ENCODE measurements at places on chromosomes 2 and 18.
A peak's percentile ranks its signal among the peaks of the same experiment; 100 is the strongest.

GRCh38 chr18:3671176-3671575 is 221.2 kb downstream of the TGIF1 start:
- no peak for DNase-seq

DNA sequence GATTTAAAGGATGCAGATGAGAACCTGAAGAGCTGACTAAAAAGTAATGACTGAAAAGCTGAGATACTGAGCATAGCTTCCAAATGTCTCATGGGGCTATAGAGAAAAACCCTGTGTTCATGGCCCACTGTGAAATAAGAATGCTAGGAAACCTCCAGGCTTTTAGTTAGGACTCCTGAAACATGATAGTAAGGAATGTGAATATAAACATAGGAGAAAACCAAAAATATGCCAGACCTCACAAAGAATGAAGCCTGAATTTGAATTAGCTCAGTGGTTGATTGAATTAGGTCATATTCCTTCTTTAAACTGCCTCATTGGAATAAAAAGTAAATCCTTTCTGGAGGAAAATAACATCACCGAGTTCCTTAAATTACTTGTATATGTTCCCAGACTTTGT is 194.5 kb upstream of the NXPH2 start:
- no peak for DNase-seq

- no peak for DNase-seq
These were observed 925 bp upstream of the NPC1 start for GRCh38 chr18:23587220-23587642.

DNA sequence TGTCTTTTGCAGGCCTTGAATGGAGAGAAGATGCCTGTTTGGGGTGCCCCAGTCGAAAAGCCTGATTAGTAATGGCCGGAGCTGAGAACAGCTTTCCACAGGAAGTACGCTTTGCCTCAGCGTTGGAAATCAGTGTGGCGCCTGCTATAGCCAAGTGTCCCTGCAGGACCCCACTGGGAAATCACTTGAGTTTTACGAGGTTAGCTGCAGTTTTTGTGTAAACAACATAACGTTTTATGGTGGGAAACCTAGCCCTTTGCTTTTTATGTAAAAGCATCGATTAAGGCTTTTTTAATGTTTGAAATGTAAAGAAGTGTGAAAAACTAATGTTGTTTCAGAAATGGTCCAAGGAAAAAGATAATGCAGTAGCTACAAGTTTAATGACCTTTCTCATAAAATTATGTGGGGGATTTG is 234.2 kb downstream of the TTC32 start:
- no peak for DNase-seq

DNA sequence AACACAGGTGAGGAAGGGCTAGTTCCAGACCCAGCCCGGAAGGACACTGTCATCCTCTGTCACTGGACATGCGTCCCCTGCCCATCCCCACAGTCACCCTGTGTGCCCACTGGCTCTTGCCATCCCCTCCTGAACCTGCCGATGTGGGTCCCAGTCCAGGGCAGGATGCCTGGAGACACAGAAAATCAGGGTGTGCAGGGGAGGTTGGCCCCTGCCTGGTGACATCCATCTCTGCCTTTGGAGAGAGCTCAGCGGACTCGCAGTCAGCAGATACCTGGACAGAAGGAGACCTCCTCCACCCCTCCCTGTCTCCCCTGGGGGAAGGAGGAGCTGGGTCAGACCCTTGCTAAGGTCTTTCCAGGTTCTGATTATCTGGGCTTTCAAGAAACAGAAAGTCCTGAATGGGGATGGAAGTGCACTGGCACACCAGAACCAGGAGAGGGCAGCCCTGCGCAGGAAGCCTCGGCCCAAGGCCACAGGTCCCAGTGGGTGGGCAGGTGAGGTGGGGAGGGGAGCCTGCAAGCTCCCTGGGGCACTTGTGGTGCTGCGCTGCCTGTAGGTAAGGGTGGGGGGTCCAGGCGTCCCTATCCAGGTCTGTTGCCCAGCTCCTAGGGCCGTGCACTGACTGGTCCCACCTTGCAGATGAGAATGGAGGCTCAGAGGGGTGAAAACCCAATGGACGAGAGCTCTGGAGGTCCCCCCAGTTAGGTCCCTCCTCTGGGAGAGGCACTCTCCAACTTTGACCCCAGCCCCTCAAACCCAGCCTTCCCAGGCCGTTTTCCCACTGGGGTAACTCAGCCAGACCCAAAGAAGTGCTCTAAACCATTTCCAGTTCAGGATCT is 9.7 kb upstream of the OTOS start:
- no peak for DNase-seq

DNA sequence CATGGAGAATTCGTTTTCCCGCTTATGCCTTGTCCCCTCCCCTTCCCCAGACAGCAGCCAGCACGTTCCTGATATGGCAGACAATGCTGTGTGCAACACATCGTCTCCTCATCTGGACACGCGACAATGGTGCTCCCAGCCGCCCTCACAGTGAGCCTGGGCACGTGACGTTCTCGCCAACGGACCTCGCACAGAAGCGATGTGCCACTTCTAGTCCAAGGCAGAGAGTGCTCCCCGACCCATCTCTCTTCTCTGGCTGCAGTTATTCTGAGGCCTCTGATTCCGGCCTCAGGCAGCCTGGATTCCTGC is 505.4 kb downstream of the EIPR1 start:
- DNase-seq = no peak

GRCh38 chr2:137250401-137250800 is 485.1 kb downstream of the THSD7B start:
- no peak for DNase-seq

DNA sequence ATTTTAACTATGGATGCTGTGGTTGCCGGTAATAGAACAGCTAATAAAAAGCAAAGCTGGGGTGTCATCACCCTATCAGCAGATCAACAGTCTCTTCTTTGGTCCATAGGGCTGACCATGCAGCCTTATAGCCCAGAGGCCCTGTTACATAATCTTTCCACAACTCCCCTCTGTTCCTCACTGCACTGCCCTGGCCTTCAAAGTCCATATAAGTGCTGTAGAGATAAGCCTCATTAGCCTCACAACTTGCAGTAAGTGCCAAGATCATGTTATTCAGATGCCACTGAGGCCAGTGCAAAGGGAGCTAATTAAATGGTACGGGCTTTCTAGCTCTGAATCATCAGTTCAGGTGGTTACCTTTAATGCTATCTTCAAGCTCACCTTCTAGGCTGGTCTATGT is 89.7 kb upstream of the CXCR4 start:
- DNase-seq = no peak

DNA sequence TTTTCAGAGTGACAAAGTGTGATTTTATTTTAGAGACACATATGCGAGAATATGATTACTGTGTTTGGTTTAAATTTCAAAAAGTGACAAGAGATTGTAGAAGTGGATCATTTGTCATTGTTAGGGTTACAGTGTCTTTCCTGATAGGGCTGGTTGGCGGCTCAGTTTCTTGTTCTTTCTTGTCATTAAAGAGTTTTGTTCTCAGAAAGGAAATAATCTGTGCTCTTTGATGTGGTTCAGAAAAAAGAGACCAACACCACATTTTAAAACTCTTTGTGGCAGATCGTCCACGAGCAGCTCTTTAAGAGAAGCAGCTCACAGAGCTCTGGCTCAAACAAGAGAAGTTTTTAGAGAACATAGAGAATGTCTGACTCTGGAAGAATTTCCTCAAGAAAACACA is 45.6 kb upstream of the ZNF532 start:
- no peak for DNase-seq

DNA sequence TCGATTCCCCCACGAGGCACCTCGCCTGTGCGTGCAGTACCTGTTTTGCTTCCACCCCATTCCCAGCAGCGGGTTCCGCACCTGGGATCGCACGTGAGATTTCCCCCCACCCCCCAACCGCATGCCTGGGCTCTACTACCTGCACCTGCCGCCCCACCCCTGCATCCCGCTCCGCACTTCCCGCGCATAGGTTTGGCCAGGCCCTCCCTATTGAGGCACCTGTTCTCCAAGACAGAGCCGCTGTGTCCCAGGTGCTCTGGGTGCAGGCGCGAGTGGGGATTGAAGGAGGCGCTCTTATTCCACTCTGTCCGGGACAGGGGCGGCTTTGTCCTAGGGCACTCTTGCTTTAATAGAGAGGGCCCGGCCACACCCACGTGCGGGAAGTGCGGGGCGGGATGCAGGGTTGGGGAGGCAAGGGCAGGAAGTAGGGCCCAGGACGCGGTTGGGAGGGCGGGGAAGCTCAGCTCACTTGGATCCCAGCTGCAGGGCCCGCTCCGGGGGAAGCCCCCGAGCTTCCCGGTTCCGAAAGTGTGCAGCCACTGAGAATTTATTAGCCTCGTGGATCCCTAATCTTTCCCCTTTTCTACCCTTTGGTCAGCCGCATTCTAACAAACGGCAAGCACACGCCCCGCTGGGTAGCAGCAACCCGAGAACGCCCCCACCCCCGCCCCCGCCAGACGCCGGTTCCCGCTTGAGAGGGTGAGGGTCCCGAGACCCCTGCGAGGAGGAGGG is 670 bp upstream of the MOCOS start:
- DNase-seq = no peak

- no peak for DNase-seq
These were observed 118.1 kb downstream of the MYO1B start for GRCh38 chr2:191363267-191363666.

- no peak for DNase-seq
These were observed 1472.3 kb upstream of the CELF4 start for GRCh38 chr18:39037925-39038324.

DNA sequence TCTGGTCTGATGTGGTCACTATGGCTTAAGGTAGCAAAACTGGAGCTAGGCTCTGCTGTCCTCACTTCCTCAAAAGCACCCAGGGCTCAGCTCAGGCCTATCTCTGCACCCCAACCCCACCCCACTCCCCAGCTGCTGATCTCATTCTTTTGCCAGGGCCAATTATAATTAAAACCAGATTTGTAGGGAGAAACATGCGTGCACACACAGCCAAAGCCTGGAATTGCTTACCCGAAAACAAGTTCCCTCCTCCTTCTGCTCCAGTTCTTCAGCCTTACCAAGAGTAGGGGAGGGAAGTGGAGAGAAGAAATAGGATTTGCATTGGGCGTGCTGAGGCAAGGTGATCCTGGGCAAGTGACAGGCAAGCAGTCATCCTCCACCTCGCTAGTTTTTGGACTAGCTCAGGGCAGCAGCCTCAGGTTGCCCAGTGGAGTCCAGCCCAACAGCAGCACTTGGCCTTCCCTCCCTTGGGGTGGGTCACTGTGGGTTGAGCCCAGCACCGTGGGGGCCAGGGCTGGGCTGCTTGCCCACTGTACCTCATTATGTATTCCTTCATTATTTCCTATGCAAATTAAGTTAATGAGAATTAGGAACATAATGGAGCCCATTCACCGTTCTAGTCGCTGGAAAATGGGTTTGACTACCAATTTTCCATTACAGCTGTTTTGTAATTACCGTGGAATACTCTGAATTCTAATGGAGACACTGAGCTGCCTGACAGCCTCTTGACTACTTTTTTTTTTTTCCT is 199.1 kb upstream of the CELF4 start:
- no peak for DNase-seq

DNA sequence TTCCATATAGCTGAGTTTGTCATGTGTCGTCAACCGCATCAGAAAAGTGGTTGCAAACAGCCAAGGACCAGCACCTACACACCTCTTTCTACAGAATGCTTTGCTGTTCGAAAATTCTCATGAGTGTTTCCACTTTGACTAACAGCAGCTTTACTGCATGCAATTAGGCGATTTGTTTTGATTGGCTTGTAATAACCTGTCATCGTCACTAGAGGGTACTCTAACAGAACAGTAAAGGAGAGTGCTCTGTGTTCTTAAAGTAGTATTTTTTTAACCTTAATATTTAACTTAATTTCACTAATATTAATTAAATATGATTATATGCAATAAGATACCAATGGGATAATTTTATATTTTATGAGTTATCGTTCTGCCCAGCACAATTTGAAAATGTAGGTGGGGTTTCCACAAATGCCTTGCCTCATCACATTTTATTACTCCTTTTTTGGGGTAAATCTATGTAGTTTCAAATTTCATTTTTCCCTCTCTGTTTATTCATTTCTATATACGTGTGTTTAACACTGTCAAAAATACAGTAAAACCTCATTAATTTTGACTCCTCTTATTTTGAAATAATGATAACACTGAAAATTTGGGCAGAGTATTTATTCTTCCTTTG is 502.2 kb downstream of the NRXN1 start:
- peak; percentile 12 for DNase-seq

DNA sequence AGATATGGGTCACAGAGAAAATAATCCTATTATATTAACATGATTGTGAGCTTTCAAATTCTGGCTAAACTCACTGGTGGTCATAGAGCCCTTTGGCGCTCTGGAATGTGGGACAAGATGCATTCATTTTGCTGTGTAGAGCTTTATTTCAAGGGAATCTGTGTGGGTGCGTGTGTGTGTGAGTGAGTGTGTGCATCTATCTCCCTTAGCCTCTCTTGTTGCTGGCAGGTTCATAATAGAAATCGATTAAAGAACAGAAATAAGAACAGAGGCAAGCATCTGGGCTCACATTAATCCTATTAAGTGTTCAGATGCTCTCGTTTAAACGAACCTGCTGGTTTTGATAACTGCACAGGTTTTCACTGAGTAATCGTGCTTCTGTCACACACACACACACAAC is 155.4 kb upstream of the PID1 start:
- DNase-seq = no peak
